ENCODE measurements at places on chromosomes 6 and 20.

DNA sequence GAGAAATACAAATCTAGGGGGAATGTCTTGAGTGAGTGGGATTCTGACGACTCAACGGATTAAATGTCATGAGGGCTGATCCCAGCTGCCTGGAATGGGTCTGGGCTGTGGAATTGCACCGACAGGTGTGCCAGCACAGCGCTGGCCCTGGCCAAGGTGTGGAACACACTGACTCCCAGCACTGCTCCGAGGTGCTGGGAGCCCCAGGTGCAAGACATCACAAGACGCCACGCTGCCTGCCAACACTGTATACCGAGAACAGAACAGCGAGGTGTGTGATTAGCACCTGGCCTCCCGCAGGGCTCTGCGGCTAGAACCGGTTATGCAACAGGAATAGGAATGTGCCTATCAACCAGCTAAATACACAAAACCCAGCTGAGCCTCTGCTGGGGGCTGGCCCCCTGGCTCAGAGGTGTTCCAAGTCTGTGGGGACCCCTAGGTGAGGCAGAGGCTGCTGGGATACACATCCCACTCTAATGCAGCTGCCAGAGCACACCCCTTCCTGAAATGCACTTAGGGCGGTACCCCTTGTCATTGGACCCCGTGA lies 24.8 kb upstream of the APMAP start:
- DNase-seq: no peak

- DNase-seq: no peak
Measured at GRCh38 chr6:87670707-87671106, 31.3 kb downstream of the AKIRIN2 start.

GRCh38 chr6:130675072-130675471 lies 152.1 kb upstream of the SMLR1 start:
- peak; percentile 1 for DNase-seq

DNA sequence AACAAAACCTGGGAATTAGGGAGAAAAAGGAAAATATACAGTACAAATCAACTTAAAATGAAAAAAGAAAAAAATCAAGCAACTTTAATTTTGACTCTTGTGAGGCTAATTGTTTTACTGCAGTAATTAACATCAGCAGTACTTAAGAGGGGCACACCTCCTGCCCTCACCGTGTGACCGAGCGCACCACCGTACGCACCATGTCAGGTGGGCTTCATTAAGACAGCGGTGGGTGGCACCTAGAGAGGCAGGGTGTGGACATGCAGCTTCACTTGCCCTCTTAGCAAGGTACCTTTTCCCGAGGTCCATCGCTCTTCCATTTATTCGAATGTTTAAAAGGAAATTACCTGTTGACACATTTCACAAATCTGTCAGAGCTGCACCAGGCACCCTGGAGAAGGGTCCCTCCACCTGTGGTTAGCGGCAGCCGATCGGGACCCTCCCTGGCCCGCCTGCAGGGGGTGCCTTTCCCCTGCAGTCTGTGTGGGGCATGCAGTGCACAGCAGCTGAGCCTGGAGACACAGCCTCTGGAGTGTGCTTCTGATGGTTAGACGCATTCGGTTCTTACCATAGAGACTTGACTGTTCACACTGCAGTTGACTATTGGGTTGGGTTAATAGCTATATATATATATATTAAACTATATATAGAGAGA lies 184.1 kb downstream of the TMEM242 start:
- DNase-seq: no peak

DNA sequence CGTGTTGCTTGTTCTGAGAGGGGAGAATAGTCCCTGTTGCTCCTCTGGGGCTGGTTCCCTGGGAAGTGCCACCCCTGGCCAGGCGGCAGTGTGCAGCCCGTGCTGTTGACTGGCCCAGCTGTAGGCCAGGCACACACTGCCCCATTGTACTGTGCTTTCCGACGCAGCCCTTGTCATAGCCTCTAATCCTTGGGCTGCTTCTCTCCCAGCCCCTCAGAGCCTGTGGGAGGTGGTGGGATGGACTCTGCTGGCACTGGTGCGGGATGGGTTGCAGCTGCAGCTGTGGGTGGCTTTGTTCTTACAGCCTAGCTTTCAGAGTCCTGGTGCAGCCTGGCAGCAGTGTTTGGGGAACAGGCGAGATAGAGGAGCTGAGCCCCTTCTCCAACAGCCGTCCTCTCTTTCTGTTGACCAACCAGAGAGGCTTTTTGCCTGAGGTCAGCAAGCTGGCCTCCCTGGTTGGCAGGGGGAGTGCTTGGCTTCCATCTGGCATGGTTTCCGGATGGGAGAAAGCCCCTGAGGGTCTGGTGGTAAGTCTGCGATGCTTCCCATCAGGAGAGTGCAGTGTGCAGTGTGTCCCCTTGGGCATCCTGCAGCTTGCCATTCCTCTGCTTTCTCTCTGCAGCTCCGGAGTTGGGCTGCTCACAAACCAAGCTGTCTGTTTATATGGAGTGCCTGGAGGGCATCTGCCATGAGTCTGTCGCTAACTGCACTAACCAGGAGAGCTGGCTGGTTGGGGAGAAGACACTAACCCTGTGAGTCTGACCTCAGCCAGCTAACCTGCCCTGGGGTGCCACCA lies 12.1 kb downstream of the TJAP1 start:
- DNase-seq: no peak

DNA sequence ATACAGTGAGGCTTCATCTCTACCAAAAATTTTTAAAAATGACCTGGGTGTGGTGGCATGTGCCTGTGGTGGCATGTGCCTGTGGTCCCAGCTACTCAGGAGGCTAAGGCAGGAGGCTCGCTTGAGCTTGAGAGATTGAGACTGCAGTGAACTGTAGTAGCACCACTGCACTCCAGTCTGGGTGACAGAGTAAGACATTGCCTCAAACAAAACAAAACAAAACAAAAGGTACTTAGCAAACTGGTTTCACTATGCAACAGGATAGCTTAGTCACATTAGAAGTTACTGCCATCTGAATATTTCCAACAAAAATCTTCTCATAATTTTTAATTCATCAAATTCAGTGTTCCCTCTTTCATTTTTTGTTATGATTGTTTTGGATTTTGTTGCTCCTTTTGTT lies 137.9 kb downstream of the QRSL1 start:
- DNase-seq: no peak

DNA sequence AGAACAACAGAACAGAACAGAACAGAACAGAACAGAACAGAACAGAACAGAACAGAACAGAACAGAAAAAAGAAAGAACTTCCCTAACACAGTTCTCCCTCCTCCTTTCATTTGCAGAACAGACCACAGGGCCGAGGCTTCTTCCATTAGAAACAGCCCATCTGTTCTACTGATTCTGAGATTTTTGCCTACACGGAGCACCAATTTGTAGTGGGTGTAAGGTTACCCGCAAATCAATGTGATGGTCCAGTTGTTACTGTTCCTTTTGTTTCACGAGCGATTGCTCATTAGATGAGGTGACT lies 734 bp upstream of the OGFRL1 start:
- no peak for DNase-seq

All from NCI-H460 (cell line).